Stimulated activated CD8-positive, alpha-beta memory T cell treated with anti-CD3 and anti-CD28 coated beads, Interleukin-15, amount 100 ng/mL, for 24 hours (primary cell): ENCODE measurements at places on chromosomes 1 and 21.

GRCh38 chr1:202770135-202770534 lies 38.1 kb downstream of the KDM5B start:
- no peak for DNase-seq

DNA sequence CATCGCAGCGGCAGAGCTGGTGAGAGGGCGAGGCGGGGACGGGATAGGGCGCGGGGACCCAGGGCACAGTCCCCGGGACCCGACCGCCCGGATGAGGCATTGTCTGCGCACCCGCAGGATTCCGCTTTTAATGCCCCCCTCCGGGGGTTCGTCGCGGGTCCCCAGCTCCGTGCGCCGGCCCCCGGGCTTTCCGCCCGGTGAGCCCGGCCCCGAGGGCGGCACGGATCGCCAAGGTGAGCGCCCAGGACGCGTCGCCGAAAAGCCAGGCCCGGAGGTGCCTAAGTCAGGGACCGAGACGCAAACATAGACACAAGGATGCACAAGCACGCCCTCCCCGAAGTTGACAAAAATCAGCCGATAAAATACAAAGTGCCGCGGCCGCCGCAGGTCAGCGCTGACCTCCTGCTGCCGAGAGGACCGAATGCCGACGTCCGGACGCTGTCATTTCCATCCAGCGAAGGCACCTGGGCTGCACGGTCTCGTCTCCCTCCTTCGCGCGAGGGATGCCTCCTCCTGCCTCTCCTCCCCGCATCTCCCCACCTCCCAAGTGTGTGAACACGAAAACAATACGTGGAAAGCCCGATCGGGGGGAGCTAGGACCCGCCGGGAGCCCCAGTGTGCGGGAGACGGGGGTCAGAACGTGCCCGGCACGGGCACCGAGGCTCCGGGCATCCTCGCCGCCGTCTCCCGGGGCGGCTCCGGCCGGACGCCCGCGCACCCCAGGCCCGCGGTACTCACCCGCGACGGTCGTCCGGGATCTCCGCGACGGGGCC lies 101.1 kb upstream of the SOD1 start:
- no peak for DNase-seq

DNA sequence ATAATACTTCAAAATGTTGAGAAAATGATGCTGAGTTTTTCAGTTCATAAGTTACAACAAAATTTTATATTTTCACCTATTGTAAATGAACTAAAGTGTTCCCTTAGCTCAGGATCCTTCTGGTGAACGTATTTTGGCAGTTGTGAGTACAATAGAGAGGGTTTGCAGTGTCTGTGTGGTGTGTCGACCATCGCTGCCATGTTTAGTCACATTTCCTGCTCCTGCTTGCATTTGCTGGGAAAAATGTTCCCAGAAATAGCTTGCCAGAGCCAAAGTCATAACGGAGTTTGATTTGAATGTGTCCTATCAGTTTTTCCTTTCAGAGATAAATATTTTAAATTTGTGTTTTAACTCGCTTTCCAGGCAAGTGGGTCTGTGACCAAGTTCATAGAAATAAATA lies 117.1 kb upstream of the COL6A1 start:
- DNase-seq, result no peak

DNA sequence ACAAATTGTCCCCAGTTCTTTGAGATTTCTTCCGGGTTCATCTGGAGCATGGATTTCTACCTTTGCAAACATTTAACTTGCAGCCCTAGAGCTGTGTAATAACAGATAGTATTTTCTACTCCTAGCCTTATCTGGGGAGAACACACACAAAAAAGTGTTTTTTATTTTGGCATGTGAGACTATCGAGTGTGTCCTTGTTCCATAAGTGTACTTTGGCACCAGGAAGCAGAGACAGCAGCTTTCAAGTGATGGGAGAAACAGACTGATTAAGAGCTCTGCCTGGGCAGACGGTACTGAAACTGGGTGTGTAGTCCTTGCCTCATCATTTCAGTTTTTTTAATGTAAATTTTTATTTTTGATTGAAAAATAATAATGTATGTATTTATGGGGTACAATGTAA lies 297.4 kb downstream of the ST6GALNAC3 start:
- no peak for DNase-seq

- DNase-seq, result no peak
Observed at GRCh38 chr1:243842978-243843511, 7.0 kb downstream of the AKT3 start.

- DNase-seq, result no peak
Observed at GRCh38 chr1:73604739-73605138, 593.2 kb downstream of the LRRIQ3 start.
